ENCODE measurements at places on chromosomes 5 and 9.

DNA sequence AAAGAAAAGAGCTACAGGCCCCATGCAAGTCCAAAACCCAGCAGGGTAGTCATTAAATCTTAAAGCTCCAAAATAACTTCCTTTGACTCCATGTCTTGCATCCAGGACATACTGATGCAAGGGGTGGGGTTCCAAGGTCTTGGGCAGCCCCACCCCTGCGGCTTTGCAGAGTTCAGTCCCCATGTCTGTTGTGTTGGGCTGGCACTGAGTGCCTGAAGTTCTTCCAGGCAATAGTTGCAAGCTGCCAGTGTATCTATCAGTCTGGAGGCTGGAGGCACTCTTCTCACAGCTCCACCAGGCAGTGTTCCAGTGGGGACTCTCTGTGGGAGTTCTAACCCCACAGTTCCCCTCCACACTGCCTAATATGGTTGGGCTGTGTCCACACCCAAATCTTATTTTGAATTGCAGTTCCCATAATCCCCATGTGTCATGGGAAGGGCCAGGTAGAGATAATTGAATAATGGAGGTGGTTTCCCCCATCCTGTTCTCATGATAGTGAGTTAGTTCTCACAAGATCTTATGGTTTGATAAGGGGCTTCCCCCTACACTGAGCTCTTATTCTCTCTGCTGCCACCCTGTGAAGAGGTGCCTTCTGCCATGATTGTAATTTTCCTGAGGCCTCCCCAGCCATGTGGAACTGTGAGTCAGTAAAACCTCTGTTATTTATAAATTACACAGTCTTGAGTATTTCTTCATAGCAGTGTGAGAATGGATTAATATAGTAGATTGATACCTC lies 237.5 kb upstream of the ADRA1B start:
- DNase-seq: no peak

GRCh38 chr5:151077967-151078366 lies 2.9 kb downstream of the TNIP1 start:
- DNase-seq: no peak

- DNase-seq: no peak
Observed at GRCh38 chr5:69527128-69527770, 32.7 kb upstream of the GTF2H2C start.

DNA sequence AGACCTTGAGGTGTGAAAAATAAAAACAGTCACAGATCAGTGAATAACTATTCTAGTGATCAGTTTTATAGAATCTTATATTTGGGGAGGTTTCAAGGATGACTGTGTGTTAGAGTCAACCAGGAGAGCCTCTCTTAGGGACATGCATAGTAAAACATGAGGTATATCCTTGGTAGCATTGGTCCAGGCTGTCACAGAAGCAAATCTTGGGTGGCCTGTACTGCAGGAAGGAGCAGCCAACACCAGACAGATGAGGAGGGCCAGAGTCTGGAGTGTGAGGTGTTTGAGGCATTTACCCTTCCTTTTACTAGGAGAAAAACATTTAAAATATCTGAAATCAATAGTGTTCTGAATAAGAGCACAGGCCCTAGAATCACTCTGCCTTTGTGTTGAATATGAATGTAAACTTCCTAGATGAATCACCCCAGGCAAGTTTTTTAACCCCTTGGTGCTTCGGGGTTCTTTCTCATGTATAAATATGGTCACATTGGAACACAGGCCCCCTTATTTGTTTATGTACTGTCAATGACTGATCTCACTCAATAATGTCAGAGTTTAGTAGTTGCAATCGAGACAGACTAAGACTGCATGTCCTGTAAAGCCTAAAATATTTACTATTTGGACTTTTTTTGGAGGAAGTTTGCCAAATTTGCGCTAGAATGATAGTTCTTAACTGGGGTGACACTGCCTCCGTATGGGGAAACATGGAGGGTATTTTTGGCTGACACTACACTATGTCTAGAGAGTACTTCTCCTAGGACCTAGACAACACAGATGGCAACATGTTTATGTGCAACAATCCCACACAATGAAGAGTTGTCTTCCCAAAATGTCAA lies 416.5 kb upstream of the POU5F2 start:
- DNase-seq: no peak

GRCh38 chr9:34456746-34457145 lies 1.6 kb downstream of the FAM219A start:
- no peak for DNase-seq

DNA sequence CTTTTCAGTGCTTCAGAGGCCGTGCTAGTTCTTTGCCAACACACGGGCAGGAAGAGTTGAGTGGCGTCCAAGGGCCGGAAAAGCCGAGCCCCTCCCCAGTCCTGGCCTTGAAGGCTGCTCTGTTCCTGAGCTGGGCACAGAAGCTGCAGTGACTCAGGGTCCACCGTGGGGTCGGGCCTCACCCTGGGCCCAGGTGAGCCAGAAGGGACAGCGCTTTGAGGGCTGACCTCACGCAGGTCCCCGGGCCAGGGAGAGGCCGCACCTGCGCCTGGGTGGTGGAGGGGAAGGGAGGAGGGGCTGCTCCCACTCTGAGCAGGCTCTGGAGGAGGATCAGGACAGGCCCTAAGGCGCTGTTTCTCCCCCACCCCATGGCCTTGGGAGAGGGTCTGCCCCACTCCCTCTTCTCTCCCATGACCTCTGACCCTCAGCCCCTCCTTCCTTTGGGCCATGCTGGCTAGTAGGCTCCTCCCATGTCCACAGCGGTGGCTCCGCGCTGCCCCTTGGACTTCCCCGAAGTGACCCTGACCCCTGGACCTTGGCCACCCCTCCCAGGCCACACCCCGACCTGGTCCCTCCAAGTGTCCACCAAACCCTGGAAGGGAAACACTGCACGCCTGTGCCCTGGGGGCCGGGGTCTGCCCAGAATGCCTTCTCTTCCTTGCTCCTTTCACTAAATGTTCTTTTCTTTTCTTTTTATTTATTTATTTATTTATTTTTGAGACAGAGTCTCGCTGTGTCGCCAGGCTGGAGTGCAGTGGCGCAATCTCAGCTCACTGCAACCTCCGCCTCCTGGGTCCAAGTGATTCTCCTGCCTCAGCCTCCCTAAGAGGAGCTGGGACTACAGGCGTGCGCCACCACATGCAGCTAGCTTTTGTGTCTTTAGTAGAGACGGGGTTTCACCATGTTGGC lies 19.7 kb upstream of the SLC6A19 start:
- no peak for DNase-seq

GRCh38 chr5:87081511-87082372 lies 185.9 kb upstream of the RASA1 start:
- DNase-seq: no peak

DNA sequence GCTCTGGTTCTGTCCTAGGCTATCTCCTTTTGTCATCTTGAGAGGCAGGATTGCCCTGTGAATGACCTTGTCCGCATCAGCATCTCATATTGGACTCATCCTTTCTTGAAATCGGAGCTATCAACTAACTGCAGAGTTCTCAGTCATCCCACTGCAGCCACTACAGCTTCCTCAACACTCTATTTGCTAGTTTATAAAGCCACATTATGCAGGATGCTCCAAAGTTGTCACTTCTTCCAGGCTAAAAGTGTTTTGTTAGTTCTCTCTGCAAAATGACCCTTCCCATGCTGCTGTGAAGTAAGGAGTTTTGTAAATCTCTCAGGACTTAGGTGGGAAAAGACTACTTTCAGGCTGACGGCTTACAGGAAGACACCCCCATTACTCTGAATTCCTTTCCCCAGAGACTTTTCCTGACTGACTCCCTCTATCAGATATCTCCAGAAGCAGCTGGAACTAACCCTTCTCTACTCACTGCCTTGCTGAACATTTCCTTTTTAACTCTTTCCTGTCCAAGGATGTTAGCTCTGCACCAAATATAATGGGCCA lies 257.6 kb downstream of the NFIB start:
- no peak for DNase-seq

DNA sequence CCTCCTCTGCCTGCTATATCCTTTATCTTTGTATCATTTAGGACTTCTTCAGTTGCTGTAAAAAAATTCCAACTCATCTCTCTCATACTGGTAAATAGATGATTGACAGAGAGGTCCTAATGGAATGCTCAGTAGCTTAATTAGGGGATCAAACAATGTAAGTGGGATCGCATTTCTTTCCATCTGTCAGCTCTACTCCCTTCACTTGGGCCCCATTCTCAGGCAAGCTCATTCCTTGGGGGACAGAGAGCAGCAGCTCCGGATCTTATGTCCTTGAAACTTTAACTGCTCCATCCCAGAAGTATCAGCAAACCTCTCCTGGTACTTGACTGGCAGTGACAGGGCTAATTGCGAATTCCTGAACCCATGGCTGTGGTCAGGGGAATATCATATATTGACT lies 146.7 kb downstream of the YTHDC2 start:
- no peak for DNase-seq

GRCh38 chr5:73338256-73339050 lies 110.1 kb downstream of the FOXD1 start:
- no peak for DNase-seq

DNA sequence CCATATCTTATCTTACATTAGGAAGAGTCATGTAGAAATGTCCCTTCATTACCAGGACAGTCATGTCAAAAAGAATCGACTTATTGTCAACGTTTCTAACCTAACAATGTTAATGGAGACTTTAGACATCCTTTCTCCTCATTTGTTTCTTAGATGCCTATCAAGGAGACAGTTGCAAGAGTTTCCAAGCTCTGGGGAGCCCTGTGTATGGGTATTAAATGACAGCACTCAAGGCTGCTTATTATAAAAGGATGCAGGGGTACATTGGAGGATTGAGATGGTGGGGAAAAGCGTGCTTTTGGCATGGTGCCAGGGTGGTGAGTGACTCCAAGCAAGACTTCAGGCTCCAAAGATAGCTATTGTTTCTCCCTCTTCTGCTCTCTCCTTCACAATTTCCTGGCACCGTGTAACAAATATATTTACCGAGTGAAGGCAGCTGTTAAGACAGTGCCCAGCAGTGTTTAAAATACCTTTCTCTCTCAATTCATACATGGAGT lies 461.3 kb upstream of the CLINT1 start:
- no peak for DNase-seq

GRCh38 chr5:151580858-151581257 lies 10.3 kb downstream of the FAT2 start:
- no peak for DNase-seq

DNA sequence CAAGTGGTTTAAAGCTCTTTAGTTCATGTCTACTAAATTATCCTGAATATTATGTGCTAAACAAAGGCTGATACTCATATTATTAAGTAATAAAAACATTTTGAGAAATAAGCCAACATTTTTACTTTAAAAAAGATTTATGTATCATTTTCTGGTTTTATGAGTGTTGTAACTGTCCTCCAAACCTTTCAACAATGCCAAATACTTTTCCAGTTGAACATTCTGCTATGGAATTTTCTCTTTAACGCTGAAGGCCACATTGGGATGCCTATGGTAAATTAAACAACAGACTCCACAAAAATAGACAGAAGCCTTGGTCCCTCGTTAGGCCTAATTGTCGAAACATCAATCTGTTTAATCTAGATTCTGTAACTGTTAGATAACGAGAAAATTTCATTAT lies 131.3 kb downstream of the GLIS3 start:
- no peak for DNase-seq

DNA sequence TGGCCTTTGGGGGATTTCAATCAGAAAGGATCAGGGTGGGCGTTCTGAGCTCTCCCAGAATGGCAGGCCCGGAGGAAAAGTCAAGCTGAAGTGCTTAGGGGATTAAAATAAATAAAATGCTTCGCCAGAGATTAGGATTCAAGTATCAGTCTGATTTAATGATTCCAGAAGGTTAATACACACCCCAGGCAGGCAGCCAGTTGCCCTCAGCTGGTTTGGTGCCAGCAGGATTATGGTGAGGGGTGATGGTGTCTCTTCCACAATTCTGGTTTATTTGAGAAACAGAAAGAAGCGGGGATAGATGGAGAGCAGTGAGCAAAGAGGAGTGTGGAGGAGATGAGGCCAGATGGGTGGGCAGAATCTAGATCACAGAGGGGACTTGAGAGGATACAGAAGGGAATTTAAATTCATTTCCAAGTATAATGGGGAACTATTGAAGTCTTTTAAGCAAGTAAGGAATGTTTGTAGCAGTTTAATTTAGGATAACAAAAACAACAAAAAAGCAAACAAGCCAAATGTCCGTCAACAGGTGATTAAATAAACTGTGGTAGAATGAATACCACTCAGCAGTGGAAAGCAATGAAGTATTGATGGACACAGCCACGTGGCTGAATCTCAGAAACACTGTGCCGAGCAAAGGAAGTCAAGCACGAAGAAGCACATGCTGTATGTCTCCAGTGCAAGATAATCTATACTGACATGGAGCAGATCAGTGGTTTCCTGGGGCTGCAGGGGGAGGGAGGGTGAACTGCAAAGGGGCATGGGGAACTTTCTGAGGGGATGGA lies 297.7 kb downstream of the MSX2 start:
- no peak for DNase-seq

- DNase-seq: no peak
Observed at GRCh38 chr9:87073692-87074091, 126.4 kb upstream of the GAS1 start.

All from cerebellar nuclear complex (tissue), 1 donor.